GM10248 (cell line): ENCODE measurements at places on chromosomes 12 and 14.

DNA sequence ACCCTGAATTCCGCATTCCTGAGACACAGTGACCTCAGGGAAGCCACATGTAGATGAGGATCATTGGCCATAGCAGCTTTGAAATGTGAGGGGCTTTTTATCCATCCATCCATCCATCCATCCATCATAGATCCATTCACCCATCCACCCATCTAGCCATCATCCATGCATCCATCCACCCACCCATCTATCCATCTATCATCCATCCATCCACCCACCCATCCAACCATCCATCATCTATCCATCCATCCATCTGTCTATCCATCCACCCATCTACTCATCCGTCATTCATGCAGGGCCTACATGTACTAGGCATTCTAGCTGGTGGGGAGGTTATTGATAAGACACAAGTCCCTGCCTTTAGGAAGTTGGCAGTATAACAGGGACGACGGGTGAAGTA, 27.9 kb upstream of the CEBPE start:
- DNase-seq, result no peak

GRCh38 chr14:28931999-28932398, 165.4 kb downstream of the FOXG1 start:
- no peak for DNase-seq

GRCh38 chr14:26400373-26400772, 197.5 kb downstream of the NOVA1 start:
- no peak for DNase-seq

GRCh38 chr12:103960616-103961227, 5.0 kb upstream of the TDG start:
- DNase-seq, result no peak

DNA sequence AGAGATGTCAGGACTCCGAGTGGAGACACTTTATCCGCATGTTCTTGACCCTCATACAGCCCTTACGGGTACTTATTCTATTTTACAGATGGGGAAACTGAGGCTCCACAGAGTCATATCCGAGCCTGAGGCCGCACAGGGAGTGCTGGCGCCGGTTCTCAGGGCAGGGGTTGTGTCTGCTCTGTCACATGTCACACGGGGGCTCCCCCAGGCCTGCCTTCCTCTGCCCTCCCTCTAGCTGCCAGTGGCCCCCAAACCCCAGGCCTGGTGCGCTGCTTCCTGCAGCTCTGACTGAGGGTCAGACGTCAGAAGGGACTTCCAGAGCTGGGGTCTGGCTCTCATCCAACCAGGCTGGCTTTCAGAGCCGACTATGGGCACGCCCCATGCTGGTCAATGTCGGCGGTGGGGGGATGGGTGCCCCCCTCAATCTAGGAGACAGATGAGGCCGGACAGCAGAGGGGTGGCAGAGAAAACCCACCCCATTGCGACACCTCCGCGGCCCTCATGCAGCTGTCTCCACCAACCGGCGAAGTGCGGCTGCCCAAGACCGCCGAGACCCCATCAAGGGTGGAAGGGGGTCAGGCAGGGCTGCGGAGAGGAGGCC, 811 bp upstream of the INF2 start:
- no peak for DNase-seq

DNA sequence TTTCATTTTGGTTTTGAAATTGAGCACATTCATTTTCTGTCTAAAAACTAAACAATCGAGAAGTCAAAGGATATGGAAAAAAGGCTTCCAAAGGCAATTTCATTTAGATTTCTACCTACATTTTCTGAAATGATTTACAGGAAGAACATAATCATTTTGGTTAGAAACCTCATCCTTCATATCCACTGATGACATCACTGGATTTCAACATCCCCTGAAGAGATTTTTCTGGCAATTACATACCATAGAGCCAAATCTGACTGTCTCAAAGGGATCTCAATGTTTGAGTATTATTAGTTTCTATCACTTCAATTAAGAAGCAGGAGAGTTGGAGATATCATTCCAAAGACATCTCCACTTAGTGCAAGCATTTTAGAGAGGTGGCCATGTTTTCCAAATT, 137.8 kb downstream of the TTC7B start:
- DNase-seq, result no peak

DNA sequence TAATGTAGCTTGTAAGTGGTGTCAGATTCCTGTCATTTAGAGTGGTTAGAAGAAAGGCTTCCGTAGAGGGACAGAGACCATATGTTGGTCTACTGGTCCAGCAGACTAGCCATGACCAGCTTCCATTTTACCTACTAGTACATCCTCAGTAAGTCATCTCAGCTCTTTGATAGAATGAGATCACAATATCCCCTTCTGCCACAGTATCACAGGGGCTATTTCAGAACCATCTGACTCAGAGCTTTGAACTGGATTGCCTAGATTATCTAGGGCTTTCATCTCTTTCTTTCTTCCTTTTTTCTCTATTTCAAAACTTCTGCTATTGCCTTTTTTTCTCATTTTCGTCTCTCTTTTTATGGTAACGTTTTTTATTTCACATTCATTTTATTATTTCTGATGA, 4.7 kb downstream of the ZDHHC17 start:
- DNase-seq, result no peak

- DNase-seq, result peak; percentile 39
Measured at GRCh38 chr14:91649930-91650329, 82.0 kb downstream of the CATSPERB start.

GRCh38 chr12:100382338-100382737, 25.5 kb downstream of the SLC17A8 start:
- no peak for DNase-seq

DNA sequence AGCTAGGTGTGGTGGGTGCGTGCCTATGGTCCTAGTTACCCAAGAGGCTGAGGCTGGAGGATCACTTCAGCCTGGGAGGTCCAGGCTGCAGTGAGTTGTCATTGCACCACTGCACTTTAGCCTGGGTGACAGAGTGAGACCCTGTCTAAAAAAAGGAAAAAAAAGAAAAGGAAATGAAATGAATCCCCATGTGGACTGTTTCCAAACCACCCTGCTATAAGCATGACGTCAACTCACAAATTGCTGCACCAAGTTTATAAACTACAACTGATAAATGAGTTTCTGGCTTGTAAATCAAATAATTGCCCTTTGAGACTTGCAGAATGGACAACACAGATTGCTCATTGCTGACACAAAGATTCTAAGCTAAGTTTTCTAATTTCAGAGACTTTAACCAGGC, 51.0 kb upstream of the STK38L start:
- no peak for DNase-seq
